ENCODE measurements at places on chromosomes 5 and 9.

DNA sequence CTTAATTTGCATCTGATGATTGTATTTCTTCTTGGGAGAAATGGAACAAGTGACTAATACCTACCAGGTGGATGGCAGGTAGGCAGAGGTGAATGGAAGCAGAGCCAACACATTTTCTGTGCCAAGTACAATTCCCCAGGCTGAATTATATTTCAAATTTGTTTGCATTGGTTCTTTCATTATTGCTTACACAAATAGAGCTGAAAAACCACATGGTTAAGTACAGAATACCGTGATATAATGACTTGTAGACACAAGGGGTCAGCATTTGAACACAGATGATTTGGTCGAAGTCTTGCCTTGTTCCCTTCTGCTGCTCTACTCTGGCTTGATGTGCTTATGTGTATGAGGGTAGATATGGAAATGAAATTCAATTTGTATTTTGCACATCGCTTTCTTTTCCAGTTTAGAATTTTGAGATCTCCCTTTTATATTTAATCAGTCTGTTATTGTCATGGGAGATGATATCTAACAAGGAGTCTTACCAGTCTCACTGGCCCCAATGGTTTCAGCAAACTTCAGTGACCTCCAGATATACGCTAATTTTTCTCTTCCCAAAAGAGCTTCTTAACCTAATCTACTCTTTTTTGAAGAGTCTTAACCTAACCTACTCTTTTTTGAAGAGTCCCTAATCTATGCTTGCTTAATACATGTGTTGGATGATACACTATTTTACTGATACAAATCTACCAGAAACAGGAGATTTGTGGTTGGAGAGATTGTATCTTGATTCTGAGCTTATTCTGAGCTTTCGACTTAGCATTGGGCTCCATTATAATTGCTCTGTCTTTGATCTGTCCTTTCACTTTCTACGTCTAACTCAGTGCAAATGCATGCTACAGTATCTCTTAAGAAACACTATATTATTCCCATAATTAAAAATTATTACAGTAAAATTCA, 88.1 kb downstream of the PCSK1 start:
- peak; percentile 81 for DNase-seq

DNA sequence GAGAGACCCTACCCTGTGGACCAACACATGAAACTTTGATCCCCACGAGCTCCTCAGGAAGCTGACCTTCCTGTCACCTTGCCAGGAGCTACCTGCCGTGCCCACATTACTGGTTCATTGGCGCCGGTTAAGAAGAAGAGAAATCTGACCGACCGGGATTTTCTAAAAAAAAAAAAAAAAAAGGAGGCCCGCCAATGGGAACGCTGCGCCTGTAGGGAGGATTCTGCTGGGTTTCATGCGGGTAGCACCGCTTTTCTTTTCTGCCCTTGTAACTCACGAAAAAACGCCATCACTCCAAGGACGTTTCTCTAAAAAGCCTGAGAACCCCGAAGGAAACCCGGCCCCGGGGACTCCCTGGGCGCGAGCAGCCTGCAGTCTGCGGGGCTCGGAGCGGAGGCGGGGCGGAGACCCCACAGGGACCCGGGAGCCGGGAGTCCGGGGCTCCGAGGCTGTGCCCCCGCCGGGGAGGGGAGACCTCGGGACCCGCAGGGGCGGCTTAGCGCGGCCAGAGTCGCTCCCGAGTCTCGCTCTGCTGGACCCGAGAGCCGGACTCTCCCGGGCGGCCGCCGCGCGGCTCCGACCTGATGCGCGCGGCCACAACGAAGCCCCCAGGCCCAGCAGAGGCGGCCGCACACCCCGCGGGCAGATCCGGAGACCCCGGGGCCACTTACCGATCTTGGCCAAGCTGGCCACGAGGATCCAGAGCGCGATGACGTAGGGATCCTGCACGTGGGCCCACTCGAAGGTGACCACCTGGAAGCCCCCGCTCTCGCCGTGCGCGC, 617 bp downstream of the SLC9A3 start:
- no peak for DNase-seq

- no peak for DNase-seq
These were observed 187.5 kb downstream of the SNCAIP start for GRCh38 chr5:122499585-122499984.

DNA sequence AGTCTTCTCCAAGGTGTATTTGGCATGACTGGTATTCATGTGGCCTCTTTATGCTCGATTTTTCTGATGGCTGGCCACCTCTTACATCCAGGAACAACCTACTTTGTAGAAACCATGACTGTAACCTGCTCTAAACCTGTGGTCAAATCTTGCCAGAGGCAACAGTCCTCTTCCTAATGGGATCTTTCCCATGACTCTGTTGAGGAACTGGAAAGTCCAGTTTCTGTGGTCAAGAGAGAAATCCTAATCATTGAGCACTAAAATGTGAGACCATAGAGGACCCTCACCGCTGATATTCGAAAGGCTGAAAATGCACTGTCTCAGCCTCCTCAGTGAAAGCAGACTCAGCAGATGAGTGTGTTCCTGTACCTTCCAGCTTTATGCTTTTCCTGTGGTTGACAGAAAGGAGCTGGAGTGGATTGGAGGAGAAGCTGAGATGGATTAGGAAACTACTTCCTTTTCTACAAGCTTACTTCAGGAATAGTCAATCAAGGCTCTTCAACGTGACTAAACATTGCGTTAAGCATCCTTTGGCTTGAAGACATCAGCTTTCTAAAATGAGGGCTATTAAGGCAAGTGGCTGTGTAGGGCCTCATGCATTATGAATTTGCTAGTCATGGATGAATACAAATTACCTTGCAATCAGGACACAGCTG, 69.7 kb upstream of the DAPK1 start:
- DNase-seq = no peak

DNA sequence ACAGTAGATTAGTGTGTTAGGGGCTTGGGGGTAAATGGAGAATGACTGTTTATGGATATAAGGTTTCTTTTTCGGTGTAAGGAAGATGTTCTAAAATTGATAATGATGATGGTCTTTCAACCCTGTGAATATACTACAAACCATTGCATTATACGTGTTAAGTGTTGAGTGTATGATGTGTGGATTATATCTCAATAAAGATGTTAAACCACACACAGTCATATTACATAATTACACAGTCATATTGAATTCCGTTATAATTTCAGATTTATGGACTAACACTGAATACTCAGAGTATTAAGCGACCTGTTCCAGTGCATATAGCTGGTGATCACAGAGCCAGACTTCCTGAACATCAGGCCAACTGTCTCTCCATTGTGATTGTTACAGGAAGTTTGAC, 68.1 kb downstream of the F2RL2 start:
- no peak for DNase-seq

GRCh38 chr5:159341906-159342310, 11.6 kb upstream of the IL12B start:
- DNase-seq = peak; percentile 82

DNA sequence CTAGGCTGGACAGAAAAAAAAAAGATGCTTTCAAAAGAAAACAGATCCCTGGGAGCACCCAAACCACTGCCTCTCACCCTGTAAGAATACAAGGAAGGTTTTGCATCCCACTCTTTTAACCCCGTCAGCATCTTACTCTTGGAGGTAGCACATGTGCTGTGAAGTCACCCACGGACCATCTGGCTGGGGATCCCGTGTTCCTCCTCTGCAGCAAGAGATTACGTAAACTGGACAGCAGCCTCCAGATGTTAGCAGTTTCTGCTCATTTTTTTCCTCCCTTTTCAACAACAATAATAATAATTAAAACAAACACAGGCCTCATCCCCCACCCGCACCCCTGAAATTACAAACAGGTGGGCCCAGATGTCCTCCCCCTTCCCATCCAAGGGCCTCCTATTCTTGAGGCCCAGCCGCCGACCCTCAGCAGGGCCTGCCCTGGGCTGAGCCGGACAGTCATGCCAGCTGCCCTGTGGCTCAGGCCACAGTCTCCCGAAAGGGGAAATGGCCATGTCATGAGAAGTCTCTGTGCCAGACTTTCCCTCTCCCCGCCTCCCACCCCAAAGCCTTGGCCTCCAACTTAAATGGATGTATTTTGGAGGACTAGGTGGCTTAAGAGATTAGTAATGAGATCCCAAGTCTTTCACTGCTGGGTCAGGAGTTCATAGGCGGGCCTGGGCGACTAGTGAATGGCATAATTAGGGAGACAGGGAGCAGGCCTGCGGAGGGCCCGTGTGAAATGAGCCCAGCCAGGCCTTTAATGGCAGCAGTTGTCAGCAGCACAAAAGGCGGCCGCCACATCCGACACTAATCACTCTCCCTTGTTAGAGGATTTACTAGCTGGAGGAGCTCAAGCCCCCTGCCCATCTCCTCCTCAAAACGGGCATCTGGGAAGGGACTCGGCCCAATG, 165.1 kb downstream of the PAPPA start:
- DNase-seq = no peak

DNA sequence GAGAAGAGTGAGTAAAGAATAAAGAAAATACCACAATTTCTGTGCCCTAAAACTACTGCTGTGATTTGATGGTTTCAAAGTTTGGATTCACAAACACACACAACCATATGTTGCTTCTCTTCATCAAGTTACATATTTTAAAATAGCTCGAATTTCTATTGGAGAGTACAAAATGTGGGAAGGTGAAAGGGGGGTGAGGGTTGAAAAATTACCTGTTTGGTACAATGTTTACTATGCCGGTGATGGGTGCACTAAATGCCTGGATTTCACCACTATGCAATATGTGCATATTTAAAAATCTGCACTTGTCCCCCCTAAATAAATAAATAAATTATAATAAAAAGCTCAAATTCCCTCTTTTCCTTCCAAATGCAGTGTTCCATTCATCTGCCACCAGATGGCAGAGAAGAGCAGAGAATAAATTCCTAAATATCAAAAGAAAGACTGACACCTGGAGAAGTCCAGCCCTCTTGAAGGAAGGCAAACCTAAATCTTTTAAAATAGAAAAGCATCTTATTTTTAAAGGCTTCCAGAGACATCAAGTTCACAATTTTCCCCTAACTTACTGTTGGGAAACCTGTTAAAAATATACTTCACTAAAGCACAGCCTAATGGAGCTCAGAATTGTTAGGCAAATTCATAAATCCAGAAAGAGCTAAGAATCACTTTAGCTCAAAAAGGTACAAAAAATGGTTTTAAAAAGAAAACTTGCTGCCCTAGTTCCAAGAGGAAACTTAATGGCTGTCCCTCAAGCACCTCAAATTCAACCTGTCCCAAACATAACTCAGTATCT, 24.8 kb upstream of the HNRNPA0 start:
- no peak for DNase-seq

DNA sequence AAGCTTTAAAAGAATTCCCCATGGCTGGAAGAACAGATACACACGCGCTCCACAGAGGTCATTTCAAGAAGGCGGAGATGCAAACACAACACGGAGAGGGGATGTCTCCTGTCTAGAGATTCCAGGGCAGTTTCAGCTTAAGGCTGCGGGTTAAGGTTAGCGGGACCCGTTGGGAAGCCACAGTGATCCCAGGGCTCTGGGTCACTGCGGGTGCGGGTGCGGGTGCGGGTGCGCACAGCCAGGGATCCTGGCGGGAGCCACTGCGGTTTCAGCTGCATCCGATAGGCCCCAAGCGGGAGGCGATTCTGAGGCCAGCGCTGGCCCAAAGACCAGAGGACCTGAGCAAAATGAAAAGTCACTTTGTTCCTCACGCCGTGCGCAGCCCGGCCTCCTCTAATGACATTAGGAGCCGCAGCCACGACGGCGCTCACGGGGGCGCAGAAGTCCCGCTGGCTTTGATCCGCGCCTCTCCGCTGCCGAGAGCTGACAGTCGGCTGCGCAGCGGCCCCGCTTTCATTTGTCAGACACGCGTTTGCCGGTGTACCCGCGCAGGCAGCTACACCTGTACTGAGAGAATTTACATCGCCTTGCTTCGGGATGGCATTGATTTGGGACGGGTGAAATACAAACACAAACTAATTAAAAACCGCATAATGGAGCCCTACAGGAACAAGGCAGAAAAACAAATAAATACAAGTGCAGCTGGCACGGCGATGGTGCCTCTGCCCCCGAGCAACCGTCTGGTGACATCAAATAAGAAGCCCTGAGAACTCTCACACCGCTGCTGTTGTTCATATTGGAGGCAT, 5.3 kb upstream of the IRX1 start:
- DNase-seq = no peak

GRCh38 chr5:139124774-139125520, 73.2 kb downstream of the SIL1 start:
- no peak for DNase-seq

DNA sequence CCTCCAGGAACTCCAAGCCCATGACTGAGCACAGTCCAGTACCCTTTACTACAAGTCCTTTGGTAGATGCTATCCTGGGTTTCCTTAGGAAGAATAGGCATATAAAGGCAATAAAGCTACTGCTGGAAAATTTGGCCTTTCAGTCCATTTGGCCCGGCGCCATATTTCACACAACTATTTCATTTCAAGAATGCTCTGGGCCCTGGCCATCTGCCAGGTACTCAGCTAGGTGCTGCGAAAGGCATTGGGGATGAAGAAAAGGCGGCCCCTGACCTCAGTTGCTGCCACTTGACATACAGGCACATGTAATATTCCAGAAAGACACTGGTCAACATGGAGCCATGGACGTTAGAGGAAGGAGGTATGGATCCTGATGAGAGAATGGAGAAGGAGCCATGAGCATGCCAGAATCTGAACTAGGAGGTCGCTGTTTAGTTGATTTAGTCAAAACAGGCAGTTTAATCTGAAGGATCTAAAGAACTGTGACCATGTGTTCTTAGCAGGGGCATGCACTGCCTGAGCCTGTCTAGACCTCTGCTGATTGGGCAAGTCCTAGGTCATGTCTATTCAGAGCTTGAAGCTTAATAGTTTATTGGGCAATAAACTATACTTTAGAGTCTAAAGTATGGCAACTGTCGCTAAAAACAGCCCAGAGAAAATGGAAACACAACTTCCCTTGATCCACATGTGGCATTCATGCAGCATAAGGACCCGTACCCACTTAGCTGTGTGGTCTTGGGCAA, 149.3 kb downstream of the MELK start:
- DNase-seq = no peak

- DNase-seq = peak; percentile 97
These were observed 124.1 kb downstream of the SYK start for GRCh38 chr9:90925581-90926257.

- no peak for DNase-seq
These were observed 47.0 kb upstream of the TDRD7 start for GRCh38 chr9:97364769-97365490.

DNA sequence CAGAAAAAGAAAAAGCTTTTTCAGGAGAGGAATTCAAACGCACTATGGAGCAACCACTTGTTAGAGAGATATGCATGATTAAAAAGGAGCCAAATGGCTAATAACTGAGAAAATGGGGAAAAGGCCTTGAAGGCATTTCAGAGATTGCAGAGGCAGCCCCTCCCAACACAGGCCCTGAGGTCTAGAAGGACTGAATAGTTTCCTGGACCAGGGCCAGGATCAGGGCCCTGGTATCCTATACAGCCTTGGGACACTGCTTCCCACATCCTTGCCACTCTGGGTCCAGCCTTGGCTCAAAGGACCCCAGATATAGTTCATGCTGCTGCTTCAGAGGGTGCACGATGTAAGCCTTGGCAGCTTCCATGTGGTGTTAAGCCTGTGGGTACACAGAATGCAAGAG, 20.7 kb upstream of the FEM1C start:
- DNase-seq = no peak

DNA sequence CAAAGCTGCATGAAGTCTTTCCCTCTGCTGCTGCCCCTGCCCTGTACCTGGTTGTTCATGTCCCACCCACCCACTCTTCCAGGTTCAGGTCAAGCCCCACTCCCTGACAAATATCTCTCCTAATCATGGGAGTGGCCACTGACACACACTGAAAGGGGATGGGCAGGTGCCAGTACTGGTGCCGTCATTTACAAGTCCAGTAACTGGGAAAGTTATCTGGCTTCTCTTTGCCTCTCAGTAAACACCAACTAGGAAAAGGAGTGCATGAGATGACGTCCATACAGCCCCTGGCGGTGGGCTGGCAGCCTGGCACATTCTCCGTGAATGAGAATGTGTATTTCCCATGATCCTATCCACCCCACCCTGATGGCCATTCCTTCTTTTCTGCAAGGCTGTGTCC, 225.2 kb downstream of the FSTL4 start:
- no peak for DNase-seq

All from brain microvascular endothelial cell (primary cell).